ENCODE measurements at places on chromosomes 16 and 17. TPM values are rescaled to one million over a fixed set of nuclear protein-coding genes. Genes with fewer than 3 reads are reported as not detected.

The TMED6 gene
- not detected for total RNA-seq

The PPP1R27 gene
- total RNA-seq: not detected

The UMOD gene
- not detected for total RNA-seq

The PHKG2 gene
- total RNA-seq: 13.6 TPM

The GPR179 gene
- not detected for total RNA-seq

The NEUROD2 gene
- total RNA-seq: not detected

The CDK5RAP3 gene
- 58.7 TPM for total RNA-seq

The SKAP1 gene
- total RNA-seq: not detected

The TNFRSF17 gene
- total RNA-seq: not detected

The GJD3 gene
- not detected for total RNA-seq

The GNG13 gene
- total RNA-seq: not detected

The C1QTNF1 gene
- 2.6 TPM for total RNA-seq

The FADS6 gene
- total RNA-seq: not detected

The KRT9 gene
- not detected for total RNA-seq

The AIPL1 gene
- total RNA-seq: not detected

The ACBD4 gene
- 5.1 TPM for total RNA-seq

The RHBDL3 gene
- total RNA-seq: under 0.01 TPM

The KCTD19 gene
- 0.09 TPM for total RNA-seq

The KRTAP4-4 gene
- not detected for total RNA-seq

The FBXW10 gene
- not detected for total RNA-seq

The ALOX12 gene
- total RNA-seq: not detected

The CCL2 gene
- total RNA-seq: 78.8 TPM

The EPOP gene
- total RNA-seq: 3.1 TPM

The HBA2 gene
- not detected for total RNA-seq

The ESRP2 gene
- under 0.01 TPM for total RNA-seq

The SPATA32 gene
- total RNA-seq: under 0.01 TPM

The CLTC gene
- 371 TPM for total RNA-seq

The KRT27 gene
- total RNA-seq: not detected

The KRT25 gene
- total RNA-seq: not detected

The LRRC46 gene
- total RNA-seq: 0.09 TPM

The CCL14 gene
- 7.1 TPM for total RNA-seq

The KRT33A gene
- not detected for total RNA-seq

The CCL4L2 gene
- not detected for total RNA-seq

The SLFN12L gene
- not detected for total RNA-seq
